AML-193 (cell line): ENCODE measurements at places on chromosomes 6 and 20.

DNA sequence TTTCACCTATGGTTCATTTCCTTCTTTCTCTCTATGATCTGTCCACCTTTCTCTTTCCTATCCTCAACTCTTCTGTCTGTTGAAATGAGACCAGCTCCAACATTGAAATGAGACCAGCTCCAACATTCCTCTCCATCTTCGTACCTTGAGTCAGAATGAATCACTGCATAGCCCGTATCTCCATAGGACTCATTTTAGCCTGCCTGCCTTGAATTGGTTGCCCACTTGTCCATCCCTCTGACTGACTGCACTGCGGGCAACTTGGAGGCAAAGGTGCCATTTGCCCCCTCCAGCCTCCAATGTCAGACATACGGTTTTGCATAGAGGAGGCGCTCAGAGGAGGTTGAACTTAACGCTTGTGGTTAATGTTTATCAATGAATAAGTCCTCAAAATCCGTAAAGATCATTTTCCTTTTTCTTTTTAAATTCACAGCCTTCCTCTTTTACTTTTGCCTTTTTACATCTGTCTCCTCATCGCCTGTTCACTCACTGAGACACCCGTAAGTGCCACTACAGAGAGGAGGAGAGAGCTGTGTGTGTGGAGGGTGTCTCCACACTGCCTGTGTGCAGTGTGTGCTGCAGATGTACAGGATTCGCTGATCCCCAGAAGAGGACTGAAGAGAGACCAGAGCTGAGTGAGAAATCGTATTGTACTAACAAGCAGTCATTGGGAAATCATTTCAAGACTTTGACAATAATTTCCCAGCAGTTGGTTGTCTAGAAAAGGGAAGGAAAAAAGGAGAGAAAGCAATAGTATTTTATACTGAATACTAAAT lies 579.6 kb upstream of the MAP3K7 start:
- DNase-seq, result no peak

GRCh38 chr6:15340775-15341174 lies 94.9 kb downstream of the JARID2 start:
- no peak for DNase-seq

GRCh38 chr20:31835977-31836852 lies 9.2 kb downstream of the FOXS1 start:
- DNase-seq, result peak; percentile 76

GRCh38 chr20:14312001-14312400 lies 25.4 kb downstream of the FLRT3 start:
- no peak for DNase-seq

DNA sequence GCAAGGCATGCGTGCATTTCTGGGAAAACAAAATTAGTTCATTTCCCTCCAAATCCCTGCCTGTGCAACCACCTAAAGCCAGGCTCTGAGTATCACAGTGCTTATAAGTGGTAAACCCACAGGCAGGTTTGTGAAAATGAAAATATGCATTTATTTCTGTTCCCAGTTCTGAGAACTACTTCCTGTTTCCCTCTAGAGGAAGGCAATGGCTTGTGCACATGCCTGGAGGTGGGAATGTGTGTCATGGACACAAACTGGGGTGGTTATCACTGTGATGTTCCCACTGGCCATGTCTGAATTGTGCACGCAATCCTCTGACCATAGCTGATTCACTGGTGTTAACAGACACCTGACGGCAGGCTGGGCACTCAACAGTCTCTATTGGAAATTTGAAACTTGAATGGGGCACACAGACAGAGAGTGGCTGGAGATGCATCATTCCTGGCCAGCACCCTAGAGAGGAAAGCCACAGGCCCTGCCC lies 26.3 kb downstream of the FAM110A start:
- no peak for DNase-seq

DNA sequence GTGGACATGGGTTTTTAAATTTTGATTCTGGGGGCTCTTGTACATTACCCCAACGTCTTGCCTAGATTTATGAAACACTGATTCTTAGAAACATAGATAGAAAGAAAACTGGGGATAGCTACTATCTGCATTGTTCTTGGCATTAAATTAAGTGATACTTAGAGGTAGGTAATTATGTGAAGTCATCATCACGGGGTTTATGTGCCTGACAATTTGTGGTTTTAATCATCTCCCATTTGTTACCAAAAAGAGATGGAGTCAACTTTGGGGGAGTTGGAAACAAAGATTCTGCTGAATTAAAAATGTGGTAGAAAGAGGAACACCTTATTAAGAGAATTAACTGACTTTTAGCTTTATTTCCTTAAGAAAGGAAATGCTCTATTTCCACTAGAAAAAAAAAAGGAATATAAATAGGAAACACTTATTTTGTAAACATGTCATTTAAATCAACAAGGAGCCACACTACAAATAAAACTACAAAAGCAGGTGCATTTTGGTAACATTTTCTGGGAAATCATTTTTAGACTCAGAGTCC lies 5.6 kb downstream of the TNFAIP3 start:
- no peak for DNase-seq

DNA sequence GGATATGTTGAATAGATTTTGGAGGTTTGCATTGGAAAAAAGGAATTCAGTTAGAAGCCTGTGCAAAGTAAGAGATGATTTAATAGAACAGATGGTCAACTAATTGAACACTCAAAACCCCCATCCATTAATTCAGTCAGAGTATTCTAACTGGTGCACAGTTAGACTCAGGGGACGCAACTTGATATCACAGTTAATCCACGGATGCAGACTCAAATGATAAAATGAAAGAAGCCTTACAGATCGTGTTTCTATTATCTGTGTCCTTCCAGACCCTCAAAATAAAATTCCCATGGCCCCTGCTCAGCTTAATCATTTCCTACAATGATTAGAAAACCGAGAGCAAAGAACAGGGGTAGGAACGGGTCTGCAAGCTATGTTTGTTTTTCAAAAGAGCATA lies 45.4 kb upstream of the DTNBP1 start:
- DNase-seq, result no peak

DNA sequence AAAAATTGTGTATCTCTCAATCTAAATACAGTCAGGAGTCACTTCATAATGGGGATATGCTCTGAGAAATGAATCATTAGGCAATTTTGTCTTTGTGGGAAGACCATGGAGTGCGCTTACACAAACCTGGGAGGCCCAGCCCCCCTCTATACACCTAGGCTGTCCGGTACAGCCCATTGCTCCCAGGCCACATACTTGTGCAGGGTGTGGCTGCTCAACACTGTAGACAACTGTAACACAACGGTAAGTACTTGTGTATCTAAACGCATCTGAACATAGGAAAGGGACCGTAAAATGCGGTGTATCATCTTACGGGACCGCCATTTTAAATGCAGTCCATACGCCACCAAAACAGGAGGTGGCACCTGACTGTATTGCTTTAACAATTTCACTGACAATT lies 58.0 kb upstream of the FRMD1 start:
- no peak for DNase-seq

DNA sequence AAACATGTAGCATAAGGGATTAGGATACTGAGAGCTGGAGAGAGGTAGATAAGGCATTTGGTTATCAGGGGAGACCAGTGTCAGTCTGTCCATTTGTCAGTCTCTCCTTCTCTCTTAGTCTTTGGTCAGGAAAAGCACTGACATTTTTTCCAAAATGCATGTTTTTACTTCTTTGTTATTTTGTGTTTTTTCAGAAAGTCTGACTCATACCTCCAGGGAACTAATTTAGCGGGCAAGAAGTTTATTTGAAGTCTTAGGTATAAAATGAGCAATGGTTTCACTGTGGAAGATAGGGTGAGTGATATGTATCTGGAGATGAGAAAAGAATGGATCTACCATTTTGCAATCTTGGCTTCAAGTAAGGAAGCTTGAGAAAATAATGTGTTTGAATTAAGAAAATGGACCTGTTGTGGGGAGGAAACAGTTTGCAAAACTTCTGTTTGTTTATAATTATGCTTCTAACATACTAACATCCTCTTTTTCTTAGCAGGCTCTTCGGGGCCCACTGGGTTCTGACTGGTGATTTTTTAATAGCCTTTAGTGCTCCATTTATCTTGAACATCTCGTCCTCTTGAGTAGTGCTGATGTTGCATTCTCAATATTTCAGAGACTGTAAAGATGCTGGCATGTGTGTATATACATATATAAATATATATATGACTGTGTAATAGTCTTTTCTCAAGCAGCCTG lies 66.9 kb upstream of the FABP7 start:
- DNase-seq, result no peak

GRCh38 chr6:148565930-148566663 lies 180.7 kb upstream of the UST start:
- DNase-seq, result no peak

DNA sequence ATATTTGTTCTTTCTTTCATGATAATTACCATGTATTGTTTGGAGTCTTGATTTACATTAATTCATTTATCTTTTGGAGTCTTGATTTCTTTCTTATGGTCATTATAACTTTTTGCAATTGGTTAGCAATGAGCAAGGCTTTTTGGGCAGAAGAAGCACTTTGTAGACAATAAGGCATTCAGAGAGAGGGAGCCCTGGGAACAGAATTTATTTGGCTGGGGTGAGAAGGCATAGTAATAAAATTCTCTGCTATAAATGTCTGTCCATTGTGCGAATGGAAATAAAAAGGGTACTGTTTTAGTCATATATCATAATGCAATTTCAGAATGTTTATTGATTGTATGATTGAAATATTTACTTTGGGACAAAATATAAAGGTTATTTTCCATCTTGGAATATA lies 147.0 kb downstream of the SLC35F1 start:
- DNase-seq, result no peak

DNA sequence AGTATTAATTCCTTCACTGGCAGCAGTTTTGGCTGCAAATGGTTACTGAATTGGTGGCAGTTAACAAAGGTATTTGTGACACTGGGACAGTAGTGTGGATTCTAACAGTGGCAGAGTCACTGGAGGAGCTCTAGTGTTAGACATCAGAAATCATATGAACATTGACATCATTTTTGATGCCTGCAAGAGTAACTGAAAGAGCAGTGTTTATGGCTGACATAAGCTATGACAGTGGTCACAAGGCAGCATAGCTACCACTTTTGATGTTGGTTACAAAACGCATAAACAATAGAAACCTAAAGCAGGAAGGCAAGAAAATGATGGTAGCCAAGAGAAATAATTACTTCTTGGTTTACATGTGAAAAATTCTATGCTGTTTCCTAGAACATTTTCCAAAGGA lies 326.7 kb upstream of the MAN1A1 start:
- DNase-seq, result no peak

DNA sequence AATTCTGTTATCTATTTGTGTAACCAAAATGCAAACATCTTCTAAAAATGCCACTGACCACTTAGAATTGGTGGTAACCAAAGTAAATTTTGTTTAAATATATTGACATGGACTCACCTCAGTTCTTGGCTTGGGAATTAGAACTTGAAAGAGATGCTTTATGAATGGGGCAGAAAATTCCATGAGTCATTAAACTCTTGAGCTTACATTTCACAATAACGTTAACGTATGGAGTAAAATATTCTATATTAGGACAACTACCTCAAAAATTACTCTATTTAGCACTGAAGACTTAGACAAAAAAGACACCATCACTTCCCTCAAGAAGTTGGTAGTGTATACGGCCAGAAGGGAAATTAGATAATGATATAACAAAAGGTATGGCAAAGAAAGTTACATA lies 752.2 kb upstream of the MARCKS start:
- DNase-seq, result no peak

DNA sequence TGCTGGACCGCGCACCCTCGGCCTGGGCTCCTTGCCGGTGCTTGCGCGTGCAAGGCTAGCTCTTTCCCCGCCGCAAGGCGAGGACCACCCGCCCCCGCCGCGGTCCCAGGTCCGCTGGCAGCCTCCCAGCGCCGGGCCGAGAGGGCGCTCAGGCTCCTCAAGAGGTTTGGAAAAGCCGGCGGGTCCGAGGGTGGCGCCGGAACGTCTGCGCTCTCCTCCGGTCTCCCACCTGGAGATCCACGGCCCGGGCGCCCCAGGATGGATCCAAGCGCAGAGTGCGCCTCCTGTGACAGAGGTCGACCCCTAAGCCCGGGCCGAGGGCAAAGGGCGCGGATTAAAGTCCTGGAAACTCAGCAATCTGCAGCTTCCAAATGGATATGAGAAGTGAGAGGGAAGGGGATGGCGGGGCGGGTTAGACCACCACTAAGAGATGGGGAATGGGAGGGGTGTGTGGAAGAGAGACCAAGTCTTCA lies 575 bp upstream of the MICAL1 start:
- DNase-seq, result no peak

DNA sequence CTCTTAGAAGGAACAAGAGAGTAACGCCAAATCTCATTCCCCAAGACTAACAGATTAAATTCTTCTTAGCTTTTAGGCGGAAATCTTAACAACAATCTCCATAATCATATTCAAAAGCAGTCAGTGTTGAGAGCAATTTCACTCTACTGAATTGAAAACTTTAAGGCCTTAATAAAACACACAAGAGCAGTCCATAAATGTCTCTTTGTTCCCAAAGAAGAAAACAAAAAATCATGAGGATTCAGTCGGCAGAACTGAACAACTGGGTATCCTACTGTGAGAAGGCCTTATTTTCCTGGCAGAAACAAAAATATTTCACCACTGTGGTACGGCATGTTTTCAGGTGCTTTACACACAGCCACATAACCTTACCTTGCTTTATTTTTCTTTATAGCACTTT lies 14.4 kb downstream of the ABHD12 start:
- no peak for DNase-seq

- no peak for DNase-seq
Observed at GRCh38 chr20:22383156-22383555, 201.2 kb downstream of the FOXA2 start.

DNA sequence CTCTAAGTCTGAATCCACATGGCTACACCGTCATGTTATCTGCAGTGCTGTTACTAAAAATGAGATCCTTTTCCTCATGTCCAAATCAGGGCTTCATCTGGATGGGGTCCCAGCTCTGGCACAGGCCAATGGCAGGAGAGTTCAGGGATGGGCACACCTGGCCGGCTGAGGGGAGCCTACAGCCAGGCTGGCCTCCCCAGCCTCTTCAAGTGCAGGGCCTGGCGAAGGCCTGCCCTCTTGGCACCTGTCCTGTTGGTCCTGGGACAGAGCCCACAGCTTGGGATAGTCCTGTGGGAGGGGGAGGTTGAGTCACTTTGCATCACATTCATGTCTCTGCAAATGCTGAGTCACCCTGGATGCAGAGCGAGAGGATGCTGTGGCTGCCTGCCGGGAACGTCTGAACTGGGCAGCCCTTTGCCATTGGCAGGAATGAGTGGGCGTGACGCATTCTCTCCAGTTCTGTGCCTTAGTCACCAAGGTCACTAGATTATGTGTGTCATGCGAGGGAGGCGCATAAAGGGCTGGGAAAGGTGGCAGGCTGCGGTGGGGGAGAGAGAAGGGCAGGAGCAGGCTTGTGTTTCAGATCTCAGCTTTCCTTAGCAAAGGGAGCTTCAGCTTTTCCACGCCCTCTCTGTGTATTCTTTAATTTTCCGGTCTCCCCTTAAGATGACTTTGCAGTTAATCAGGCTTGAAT lies 223.2 kb upstream of the ECI2 start:
- no peak for DNase-seq

- no peak for DNase-seq
Observed at GRCh38 chr6:10146715-10147451, 268.0 kb downstream of the TFAP2A start.
